Breast epithelium (tissue), 4 donors: ENCODE measurements at places on chromosomes 7 and 10. TPM values are rescaled to one million over a fixed set of nuclear protein-coding genes. Genes with fewer than 3 reads are reported as not detected.

Gene PLXNA4
- total RNA-seq: 32.5 TPM

- H3K36me3 ChIP-seq: no peaks in the 10 kb centered on the region
- H3K4me3 ChIP-seq: no peak overlapping the region
- no peaks in the 10 kb centered on the region for H3K4me1 ChIP-seq
- no peak overlapping the region for H3K27ac ChIP-seq
- no peaks in the 10 kb centered on the region for H3K27me3 ChIP-seq
- no peak for DNase-seq
These were observed 1141.2 kb downstream of the SORCS1 start for GRCh38 chr10:106023329-106023728.

DNA sequence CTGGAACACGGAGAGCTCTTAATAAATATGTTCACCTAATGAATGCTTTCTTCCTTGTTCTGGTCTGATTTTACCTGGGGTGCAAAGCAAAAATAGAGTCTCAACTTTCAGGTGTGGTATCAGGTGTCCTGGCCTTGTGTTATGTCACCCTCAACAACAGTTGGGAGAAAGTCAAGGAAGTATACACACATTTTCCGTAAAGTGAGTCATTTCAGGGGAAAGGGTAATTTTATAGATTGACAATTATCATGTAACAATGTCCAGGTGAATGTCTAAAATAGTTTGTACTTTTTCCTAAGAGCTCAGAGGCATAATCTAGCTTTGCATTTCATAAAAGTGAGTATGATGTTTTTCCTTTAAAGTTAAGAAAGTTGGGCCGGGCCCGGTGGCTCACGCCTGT lies 287.4 kb downstream of the SKIDA1 start:
- no peaks in the 10 kb centered on the region for H3K4me1 ChIP-seq
- no peaks in the 10 kb centered on the region for H3K27me3 ChIP-seq
- H3K27ac ChIP-seq: no peak overlapping the region
- no peaks in the 10 kb centered on the region for H3K36me3 ChIP-seq
- no peak for DNase-seq
- H3K4me3 ChIP-seq: no peak overlapping the region

DNA sequence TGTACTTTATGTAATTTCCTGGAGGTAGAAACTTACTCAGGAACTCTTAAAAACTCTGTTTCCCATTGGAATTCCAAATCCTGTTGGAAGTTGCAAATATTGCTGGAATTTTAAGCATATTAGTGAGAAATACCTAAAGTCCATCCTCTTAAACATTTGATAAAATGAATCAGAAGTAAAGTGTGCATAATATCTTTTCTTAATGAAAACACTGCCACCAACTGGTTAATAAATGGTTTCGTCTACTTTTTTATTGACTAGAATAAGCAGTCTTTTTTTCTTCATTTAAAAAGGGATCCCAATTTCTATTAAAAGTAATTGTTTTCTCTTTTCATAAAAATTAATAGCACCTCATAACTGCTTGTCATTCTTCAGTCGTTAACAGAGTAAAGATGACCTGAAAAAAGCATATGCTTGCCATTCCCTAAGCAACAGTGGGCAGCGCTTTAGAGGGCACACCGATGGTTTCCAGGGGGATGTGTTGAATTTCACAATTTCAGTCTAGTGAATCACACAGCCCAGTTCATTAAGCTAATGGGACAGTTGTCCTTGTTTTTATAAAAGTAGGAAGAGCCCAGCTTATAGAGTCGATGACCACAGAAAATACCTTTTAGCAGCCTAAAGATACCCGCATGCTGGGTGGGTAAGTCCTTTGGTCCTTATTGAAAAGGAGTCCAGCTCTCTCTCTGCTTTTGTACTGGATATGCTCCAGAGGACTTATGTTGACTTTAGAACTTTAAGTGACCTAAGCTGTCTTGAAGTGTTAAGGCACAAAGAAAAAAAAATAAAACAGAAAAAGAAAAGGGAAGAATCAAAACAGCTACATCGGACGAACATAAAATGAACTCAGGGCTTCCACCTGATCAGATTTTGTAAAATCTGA lies 28.5 kb downstream of the NPS start:
- H3K27me3 ChIP-seq: no peaks in the 10 kb centered on the region
- no peak for DNase-seq
- no peaks in the 10 kb centered on the region for H3K4me1 ChIP-seq
- H3K36me3 ChIP-seq: no peaks in the 10 kb centered on the region

DNA sequence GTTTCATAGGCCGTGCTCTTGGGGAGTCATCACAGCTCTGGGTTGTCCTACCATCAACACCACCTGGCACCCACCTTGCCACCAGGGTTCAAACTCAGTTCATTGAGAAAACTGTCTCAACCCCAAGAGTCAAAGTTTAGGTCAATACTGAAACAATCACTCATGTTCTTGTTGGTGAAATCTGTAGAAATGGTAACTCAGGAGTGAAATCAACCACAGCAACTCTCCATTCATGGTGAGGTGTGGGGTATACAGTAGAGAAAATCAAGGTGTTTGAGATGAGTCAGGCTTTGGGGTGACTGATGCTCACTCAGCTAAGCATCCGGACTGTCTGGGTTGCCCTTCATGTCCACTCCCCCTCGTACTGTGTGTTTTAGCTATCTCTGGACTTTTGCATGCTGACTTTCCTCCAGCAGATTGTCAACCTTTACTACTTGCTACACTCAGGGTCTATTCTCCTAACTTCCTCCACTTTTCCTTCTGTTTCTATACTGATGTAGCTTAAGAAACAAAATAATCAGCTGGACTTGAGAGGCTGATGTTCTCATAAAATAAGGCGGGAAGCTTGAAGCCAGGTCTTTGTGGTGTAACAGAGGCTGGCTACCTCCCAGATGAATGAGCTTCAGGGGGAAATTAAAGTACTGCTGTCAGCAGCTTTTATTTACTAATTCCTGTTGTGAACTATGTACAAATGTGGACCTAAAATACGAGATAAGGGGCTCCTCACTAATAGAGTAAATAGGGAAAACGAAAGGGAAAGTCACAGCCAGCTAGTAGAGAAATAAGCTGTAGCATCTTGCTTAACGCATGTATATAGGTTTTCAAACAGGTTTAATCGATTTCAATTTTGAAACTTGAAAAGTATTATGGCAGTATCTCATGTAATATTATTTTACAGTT lies 173.6 kb upstream of the AKR1E2 start:
- no peaks in the 10 kb centered on the region for H3K36me3 ChIP-seq
- DNase-seq: no peak
- no peaks in the 10 kb centered on the region for H3K4me1 ChIP-seq
- H3K4me3 ChIP-seq: no peak overlapping the region
- no peak overlapping the region for H3K27ac ChIP-seq

- no peaks in the 10 kb centered on the region for H3K36me3 ChIP-seq
- H3K4me3 ChIP-seq: no peak overlapping the region
- H3K27ac ChIP-seq: no peak overlapping the region
- peaks cover 62% of the 10 kb centered on the region for H3K27me3 ChIP-seq
- no peaks in the 10 kb centered on the region for H3K4me1 ChIP-seq
These were observed 2.6 kb downstream of the PRLHR start for GRCh38 chr10:118592675-118593330.

DNA sequence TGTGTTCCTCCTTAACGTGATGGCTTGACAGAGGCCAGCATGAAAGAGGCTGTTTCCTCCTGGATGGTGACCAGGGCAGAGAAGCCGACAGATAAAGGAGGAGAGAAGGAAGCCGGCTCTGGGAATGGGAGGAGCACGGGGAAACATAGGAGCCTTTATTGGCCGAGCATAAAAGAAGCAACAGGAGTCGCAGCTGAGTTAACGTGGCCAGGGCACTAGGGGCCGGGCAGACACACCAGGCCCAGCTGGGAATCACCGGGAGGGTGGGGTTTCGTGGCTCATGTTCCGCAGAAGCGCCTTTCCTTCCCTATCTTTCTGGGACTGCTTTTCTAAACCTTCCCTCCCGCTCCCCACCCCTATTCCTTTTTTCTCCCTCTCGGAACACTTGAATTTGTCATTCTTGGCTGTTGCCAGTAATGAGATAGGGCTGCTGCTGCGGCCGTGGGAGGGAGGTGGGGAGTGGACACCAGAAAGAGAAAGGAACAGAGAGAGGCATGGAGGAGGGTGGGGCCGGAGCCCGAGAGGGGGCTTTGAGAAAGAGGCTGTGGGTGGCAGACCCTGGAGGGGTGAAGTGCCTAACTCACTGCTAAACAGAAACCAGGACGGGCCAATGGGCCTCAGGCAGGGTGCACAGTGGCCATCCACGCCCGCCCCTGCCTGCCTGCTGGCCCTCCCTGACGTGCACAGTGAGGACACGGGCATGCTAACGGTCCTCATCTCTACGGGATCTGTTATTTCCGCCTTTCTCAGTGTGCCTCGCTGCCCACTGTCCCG lies 65.2 kb downstream of the COL13A1 start:
- no peaks in the 10 kb centered on the region for H3K27me3 ChIP-seq
- peak overlapping the region; percentile 58 for H3K4me3 ChIP-seq
- DNase-seq: peak; percentile 28
- peak overlapping the region; percentile 68 for H3K27ac ChIP-seq
- peaks cover 7% of the 10 kb centered on the region for H3K4me1 ChIP-seq

Gene HGF
- total RNA-seq: 8.5 TPM

GRCh38 chr10:92342796-92343195 lies 51.8 kb downstream of the MARCHF5 start:
- no peaks in the 10 kb centered on the region for H3K27me3 ChIP-seq
- H3K4me1 ChIP-seq: no peaks in the 10 kb centered on the region
- no peak overlapping the region for H3K4me3 ChIP-seq
- H3K27ac ChIP-seq: no peak overlapping the region
- H3K36me3 ChIP-seq: no peaks in the 10 kb centered on the region
- DNase-seq: no peak

GRCh38 chr7:29289156-29290021 lies 94.8 kb downstream of the CHN2 start:
- DNase-seq: peak; percentile 22
- H3K36me3 ChIP-seq: no peaks in the 10 kb centered on the region
- H3K27me3 ChIP-seq: no peaks in the 10 kb centered on the region

DNA sequence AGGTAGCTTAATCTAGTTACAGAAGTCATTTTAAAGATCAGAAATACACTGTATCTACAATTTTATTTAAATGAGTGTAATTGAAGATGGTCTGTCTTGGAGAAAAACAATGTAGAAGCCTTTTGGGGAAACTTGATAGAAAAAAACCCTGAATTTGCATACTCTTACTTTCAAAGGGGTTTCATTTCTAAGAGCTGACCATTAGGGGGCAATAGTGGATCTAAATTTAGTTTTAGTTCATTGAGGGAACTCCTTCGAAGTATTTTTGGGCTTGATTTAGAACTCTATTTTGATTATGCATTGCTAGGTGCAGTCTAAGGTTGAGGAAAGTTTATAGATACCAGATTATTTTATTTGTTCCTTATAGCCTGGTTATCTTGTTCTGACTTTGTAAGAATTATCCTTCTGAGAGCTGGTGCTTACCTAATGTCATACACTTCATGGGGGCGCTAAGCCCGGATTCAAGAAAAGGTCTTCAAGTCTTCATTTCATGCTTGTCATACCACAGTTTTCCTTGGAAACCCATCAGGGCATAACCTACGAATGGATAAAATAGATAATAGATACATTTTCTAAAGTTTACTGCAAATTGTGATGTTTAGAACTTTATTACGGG lies 69.1 kb upstream of the MXI1 start:
- no peak overlapping the region for H3K4me3 ChIP-seq
- peaks cover 7% of the 10 kb centered on the region for H3K4me1 ChIP-seq
- H3K36me3 ChIP-seq: no peaks in the 10 kb centered on the region
- H3K27ac ChIP-seq: no peak overlapping the region

DNA sequence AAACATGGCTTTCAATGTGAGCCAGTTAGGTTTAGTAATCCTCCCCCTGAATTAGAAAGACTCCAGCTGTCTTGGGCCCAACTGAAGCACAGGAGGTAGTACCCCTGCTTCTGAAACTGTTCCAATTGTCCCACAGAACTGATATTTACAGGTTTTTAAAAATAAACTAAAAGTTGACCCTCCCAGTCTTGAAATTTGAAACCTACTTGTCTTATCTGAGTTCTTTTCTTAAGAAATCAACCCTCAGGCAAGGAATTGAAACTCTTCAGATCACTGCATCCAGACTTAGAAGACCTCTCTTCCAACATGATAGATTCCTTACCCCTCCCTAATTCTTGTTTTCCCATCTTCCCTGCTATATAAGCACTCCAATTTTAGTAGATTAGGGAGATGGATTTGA lies 13.3 kb upstream of the ARHGAP21 start:
- DNase-seq: no peak
- H3K4me3 ChIP-seq: no peak overlapping the region
- no peak overlapping the region for H3K27ac ChIP-seq
- H3K36me3 ChIP-seq: no peaks in the 10 kb centered on the region

Gene ADCYAP1R1
- 4.1 TPM for total RNA-seq

GRCh38 chr10:30675791-30676718 lies 46.5 kb upstream of the LYZL2 start:
- H3K27ac ChIP-seq: no peak overlapping the region
- H3K4me3 ChIP-seq: no peak overlapping the region
- no peak for DNase-seq
- no peaks in the 10 kb centered on the region for H3K4me1 ChIP-seq
- H3K36me3 ChIP-seq: no peaks in the 10 kb centered on the region

DNA sequence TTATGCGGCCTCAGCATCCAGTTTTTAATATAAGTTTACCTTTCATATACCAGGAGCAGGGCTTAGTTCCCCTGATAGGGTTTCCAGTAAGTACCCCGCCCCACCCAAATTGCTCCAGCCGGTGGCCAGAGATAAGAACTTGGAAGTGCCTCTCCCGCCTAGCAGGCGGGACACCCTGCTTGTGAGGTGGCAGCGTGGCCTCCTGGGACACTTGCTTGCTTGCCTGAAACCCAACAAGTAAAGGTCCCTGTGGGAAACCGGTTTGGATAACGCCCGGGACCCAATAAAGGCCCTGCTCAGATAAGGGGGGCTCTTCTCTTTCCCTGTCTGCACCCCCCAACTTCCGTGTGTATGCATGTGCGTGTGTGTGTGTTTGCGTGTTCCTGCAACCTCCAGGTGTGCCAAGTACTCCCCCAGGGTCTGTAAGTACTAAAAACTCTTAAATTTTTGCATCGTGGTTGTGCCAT lies 154.3 kb downstream of the ARHGAP21 start:
- no peaks in the 10 kb centered on the region for H3K4me1 ChIP-seq
- H3K4me3 ChIP-seq: no peak overlapping the region

GRCh38 chr10:100896876-100897461 lies 15.8 kb upstream of the SLF2 start:
- no peak for DNase-seq
- H3K27me3 ChIP-seq: no peaks in the 10 kb centered on the region
- no peaks in the 10 kb centered on the region for H3K4me1 ChIP-seq
- H3K4me3 ChIP-seq: no peak overlapping the region

- H3K36me3 ChIP-seq: no peaks in the 10 kb centered on the region
- H3K4me3 ChIP-seq: no peak overlapping the region
- H3K4me1 ChIP-seq: no peaks in the 10 kb centered on the region
- no peak overlapping the region for H3K27ac ChIP-seq
- H3K27me3 ChIP-seq: no peaks in the 10 kb centered on the region
- DNase-seq: no peak
These were observed 61.4 kb downstream of the PLXDC2 start for GRCh38 chr10:19877466-19878255.

GRCh38 chr10:99941942-99942820 lies 67.6 kb downstream of the DNMBP start:
- no peaks in the 10 kb centered on the region for H3K27me3 ChIP-seq
- DNase-seq: no peak
- no peaks in the 10 kb centered on the region for H3K4me1 ChIP-seq
- no peaks in the 10 kb centered on the region for H3K36me3 ChIP-seq
- H3K27ac ChIP-seq: no peak overlapping the region

Gene ICA1
- 70.1 TPM for total RNA-seq

Gene AKR1E2
- total RNA-seq: 12.1 TPM
